Caki2 (cell line): ENCODE measurements at places on chromosomes 12 and 14. TPM values are rescaled to one million over a fixed set of nuclear protein-coding genes. Genes with fewer than 3 reads are reported as not detected.

GRCh38 chr14:51564460-51564859, 87.2 kb upstream of the FRMD6 start:
- DNase-seq, result no peak

GRCh38 chr14:57943541-57943940, 77.6 kb upstream of the SLC35F4 start:
- no peak for DNase-seq

- DNase-seq, result no peak
Measured at GRCh38 chr12:63995512-63995911, 151.0 kb downstream of the SRGAP1 start.

Gene RERGL
- total RNA-seq, result not detected in 2 replicates

Gene MFAP5
- total RNA-seq, result not detected in 2 replicates

DNA sequence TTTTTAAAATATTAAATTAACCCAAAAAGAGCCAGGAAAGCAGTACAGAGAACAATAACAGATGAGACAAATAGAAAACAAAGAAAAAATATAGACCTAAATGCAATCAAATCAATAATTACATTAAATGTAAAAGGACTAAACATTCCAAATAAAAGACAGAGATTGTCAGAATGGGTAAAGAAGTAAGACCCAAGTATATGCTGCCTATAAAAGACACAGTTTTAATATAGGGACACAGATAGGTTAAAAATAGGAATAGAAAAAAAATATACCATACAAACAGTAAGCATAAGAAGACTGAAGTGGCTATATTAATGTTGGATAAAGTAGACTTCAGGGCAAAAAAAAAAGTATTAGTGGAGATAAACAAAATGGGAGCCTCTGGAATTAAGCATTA, 163.1 kb upstream of the BCL2L14 start:
- no peak for DNase-seq
